ENCODE measurements at places on chromosomes 7 and 10. TPM values are rescaled to one million over a fixed set of nuclear protein-coding genes. Genes with fewer than 3 reads are reported as not detected.
A peak's percentile ranks its signal among the peaks of the same experiment; 100 is the strongest.

Gene ZNF365
- total RNA-seq, result not detected

Gene OPALIN
- total RNA-seq, result not detected

Gene LIPA
- 24.0 TPM for total RNA-seq

Gene PILRB
- total RNA-seq, result 46.0 TPM

Gene BET1
- total RNA-seq, result 17.4 TPM

Gene TMEM26
- total RNA-seq, result not detected

Gene ELAPOR2
- 3.3 TPM for total RNA-seq

Gene HECTD2
- 3.8 TPM for total RNA-seq

GRCh38 chr7:43042302-43042701 lies 70.1 kb upstream of the HECW1 start:
- no peak overlapping the region for H3K4me3 ChIP-seq
- DNase-seq, result no peak
- H3K27me3 ChIP-seq, result peaks cover 23% of the 10 kb centered on the region
- no peaks in the 10 kb centered on the region for H3K36me3 ChIP-seq
- H3K27ac ChIP-seq, result no peak overlapping the region

DNA sequence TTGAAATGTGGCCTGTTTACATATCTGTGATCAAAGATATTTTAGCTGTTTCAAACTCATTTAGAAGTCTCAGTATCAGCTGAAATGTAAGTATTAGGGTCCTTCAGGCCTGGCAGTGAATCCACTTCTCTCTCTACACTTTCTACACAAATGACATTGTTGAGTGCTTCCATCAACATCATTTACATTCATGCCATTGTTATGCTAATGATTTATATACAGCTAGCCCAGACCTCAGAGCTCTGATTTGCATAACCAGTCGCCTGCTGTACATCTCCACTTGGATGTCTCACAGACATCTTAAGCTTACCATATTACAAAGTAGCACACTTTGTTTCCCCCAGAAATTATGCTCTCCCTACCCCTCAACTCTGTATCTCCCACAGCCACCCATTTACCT lies 71.6 kb downstream of the GSDME start:
- H3K27ac ChIP-seq, result no peak overlapping the region
- peaks cover 15% of the 10 kb centered on the region for H3K36me3 ChIP-seq
- no peaks in the 10 kb centered on the region for H3K4me1 ChIP-seq
- H3K4me3 ChIP-seq, result no peak overlapping the region
- DNase-seq, result no peak
- H3K27me3 ChIP-seq, result no peaks in the 10 kb centered on the region

- H3K4me3 ChIP-seq, result no peak overlapping the region
- no peaks in the 10 kb centered on the region for H3K4me1 ChIP-seq
- no peak overlapping the region for H3K27ac ChIP-seq
- DNase-seq, result no peak
These were observed 277.6 kb upstream of the BMPER start for GRCh38 chr7:33627741-33628140.

GRCh38 chr7:87505557-87506245 lies 30.2 kb upstream of the ABCB4 start:
- peaks cover 10% of the 10 kb centered on the region for H3K4me1 ChIP-seq
- no peak overlapping the region for H3K4me3 ChIP-seq
- H3K27me3 ChIP-seq, result no peaks in the 10 kb centered on the region
- DNase-seq, result no peak
- H3K27ac ChIP-seq, result peak overlapping the region; percentile 29
- peaks cover 1% of the 10 kb centered on the region for H3K36me3 ChIP-seq

- peaks cover under 1% of the 10 kb centered on the region for H3K27me3 ChIP-seq
- H3K36me3 ChIP-seq, result no peaks in the 10 kb centered on the region
These were observed 16.2 kb downstream of the LSM5 start for GRCh38 chr7:32474008-32474407.

DNA sequence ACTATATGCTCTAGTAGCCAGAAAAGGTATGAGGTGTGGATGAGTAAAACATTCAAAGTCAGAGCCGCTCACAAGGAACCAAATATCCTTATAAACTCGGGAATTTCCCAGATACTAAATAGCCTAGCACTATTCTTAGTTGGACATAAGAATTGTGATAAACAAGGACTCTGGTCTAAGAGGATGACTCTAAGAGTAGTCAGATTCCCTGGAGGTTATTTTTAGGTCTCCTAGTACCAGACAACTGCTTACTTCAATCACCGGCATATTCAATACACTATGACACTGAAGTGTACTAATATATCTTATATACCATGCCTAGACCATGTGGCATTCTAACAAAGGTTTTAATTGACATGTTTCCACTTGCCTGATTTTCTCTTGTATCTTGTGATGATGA lies 56.5 kb downstream of the LMBR1 start:
- H3K4me1 ChIP-seq, result peaks cover 1% of the 10 kb centered on the region
- no peak overlapping the region for H3K4me3 ChIP-seq
- no peaks in the 10 kb centered on the region for H3K27me3 ChIP-seq
- no peak for DNase-seq
- H3K36me3 ChIP-seq, result peaks cover 20% of the 10 kb centered on the region

- H3K27ac ChIP-seq, result peak overlapping the region; percentile 62
- no peaks in the 10 kb centered on the region for H3K27me3 ChIP-seq
- peaks cover 45% of the 10 kb centered on the region for H3K36me3 ChIP-seq
- no peak overlapping the region for H3K4me3 ChIP-seq
These were observed 141.3 kb upstream of the KLF14 start for GRCh38 chr7:130875265-130875741.

GRCh38 chr7:101705331-101705730 lies 76.2 kb upstream of the MYL10 start:
- H3K36me3 ChIP-seq, result no peaks in the 10 kb centered on the region
- no peaks in the 10 kb centered on the region for H3K27me3 ChIP-seq
- H3K4me3 ChIP-seq, result no peak overlapping the region
- no peak overlapping the region for H3K27ac ChIP-seq
- H3K4me1 ChIP-seq, result no peaks in the 10 kb centered on the region

- no peak overlapping the region for H3K4me3 ChIP-seq
- no peak for DNase-seq
- H3K4me1 ChIP-seq, result peaks cover 45% of the 10 kb centered on the region
- no peaks in the 10 kb centered on the region for H3K27me3 ChIP-seq
These were observed 6.7 kb downstream of the ZNF518A start for GRCh38 chr10:96136810-96137209.

GRCh38 chr10:10919976-10920375 lies 97.7 kb upstream of the CELF2 start:
- peaks cover 11% of the 10 kb centered on the region for H3K27me3 ChIP-seq
- no peak overlapping the region for H3K27ac ChIP-seq
- no peak overlapping the region for H3K4me3 ChIP-seq
- H3K36me3 ChIP-seq, result no peaks in the 10 kb centered on the region
- no peak for DNase-seq
- H3K4me1 ChIP-seq, result no peaks in the 10 kb centered on the region

- no peak overlapping the region for H3K4me3 ChIP-seq
- DNase-seq, result no peak
- H3K27ac ChIP-seq, result no peak overlapping the region
- H3K27me3 ChIP-seq, result peaks cover 15% of the 10 kb centered on the region
These were observed 24.5 kb upstream of the SLC25A13 start for GRCh38 chr7:96346293-96346953.
